ENCODE measurements at places on chromosomes 4 and X.

- DNase-seq: no peak
Measured at GRCh38 chr4:25450491-25450901, 73.4 kb downstream of the ANAPC4 start.

DNA sequence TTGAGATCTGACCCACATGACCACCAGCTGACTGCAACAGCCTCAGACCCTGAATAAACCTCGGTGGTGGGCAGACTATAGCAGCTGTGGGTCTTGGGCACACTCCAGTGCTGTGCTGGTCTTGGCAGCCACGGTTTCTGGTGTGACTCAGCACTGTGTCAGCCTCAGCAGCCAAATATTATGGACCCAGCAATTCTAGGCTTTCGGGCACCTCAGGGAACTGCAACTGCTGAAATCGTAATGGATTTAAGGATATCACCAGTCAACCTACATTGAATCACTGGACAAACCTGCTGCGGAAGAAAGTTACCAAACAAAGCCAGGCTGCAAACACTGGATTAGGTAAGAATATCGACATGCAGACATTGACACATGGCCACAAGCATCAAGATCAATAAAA, 10.5 kb upstream of the UBE2NL start:
- no peak for DNase-seq

GRCh38 chr4:26748811-26749210, 111.8 kb upstream of the STIM2 start:
- no peak for DNase-seq

- no peak for DNase-seq
Measured at GRCh38 chr4:5033281-5033841, 14.1 kb upstream of the CYTL1 start.

GRCh38 chrX:41265615-41266014, 68.3 kb upstream of the DDX3X start:
- DNase-seq: peak; percentile 18

- peak; percentile 91 for DNase-seq
Measured at GRCh38 chrX:154762537-154763296, at the start of gene DKC1. Gene DKC1, plus strand, starts transcription at chrX:154762864. Its CDS starts 102 bp downstream, at chrX:154762966.

GRCh38 chr4:3784454-3785291, 18.5 kb downstream of the ADRA2C start:
- DNase-seq: no peak

- no peak for DNase-seq
Measured at GRCh38 chrX:119489212-119490074, 21.2 kb downstream of the SLC25A5 start.

- no peak for DNase-seq
Measured at GRCh38 chrX:116170511-116170910, at the start of gene AGTR2. Gene AGTR2, plus strand, starts transcription at chrX:116170744. Its CDS starts 1,537 bp downstream, at chrX:116172281.

GRCh38 chr4:55079451-55080173, 45.8 kb downstream of the KDR start:
- DNase-seq: no peak

DNA sequence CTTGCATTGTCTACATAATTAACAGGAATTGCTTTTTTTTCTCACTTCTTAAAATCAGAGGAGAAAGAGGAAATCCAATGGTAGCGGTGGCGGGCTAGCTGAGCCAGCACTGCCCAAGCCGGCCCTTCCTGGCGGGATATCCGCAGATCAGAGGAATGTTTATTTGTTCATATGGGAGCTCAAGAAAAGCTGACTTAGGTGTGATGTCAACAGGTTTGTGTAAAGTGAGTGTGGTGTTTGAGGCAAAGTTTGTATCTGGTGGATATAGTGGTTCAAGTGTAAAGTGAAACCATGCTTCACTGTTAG, 466 bp upstream of the SLC39A8 start:
- no peak for DNase-seq

- DNase-seq: no peak
Measured at GRCh38 chrX:136271300-136271699, 20.1 kb upstream of the MAP7D3 start.

DNA sequence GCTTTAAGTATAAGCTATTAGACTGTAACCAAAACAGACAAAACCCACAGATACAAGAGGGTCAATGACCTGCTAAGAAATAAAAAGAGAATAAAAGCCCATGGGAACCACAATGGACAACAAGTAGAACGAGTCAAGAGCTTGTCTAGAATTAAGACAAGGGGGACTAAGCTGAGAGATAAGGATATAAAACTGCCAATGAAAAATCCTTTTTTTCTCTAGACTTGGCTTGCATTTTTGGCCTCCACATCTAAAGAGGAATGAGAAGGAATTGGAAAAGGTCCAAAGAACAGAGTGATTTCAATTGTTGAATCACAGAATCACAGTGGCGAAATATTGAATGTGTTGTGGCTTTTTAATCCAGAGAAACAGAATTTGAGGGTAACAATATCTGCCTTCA, 135.7 kb downstream of the QDPR start:
- DNase-seq: no peak

DNA sequence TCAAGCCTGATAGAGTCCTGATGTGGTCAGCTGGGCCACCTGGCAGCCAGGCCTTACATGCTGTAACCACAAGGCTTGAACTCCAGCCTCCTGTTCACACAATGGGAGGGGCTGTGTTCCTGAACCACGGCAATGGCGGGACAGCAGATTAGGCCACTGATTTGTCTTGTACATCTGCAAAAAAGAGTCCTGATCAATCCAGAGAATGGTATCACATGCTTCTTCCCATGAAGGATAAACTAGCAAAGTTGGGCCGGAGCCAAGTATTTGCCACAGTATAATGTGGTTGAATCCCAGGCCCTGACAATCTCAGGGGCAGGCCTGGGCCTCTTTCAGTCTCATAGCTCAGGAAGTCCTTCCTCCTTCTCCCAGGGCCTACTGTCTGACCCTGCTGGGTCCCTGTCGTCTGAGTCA, 2182.5 kb upstream of the AGA start:
- DNase-seq: no peak

GRCh38 chr4:41696131-41696530, 52.4 kb downstream of the PHOX2B start:
- no peak for DNase-seq

GRCh38 chr4:180335566-180335965, 1907.6 kb upstream of the TENM3 start:
- no peak for DNase-seq

GRCh38 chr4:173532725-173533511, 2.9 kb upstream of the HAND2 start:
- DNase-seq: no peak

DNA sequence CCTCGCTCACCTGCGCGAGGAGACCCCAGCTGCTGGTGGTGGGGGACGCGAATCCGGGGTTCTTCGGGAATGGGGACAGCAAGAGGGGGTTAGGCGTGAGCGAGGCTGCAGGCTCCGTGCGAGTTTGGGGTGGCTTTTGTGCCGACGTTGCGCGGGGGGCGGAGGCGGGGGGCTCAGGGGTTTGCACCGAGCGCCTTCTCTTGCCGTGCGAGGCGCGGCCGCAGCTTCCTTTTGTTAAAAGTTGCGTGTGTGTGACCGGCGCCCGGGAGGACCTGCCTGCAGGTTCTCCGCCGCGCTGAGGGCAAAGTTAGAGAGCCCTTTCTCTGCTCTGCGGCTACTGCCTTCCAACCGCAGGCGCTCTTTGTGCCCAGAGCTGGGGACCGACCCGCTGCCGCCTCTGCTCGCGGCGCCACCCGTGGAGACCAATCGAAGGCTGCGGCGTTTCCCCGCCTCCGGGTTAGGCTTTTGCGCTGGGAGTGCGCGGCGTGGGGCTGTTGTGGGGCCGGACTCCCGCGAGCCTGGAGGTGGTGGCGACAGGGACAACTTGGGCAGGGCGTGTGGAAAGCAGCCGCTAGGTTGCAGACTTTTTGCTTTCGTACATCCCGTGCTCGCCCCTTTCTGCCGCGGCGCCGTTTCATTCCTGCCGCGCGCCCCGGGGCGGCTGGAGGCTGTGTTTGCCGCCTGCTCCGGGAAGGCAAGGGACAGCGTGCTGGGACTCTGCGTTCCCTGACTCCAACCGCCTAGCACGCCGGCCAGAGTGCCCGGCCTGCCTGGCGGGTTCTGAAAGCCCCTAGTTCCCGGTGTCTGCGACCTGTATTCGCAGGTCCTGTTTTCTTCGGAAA, 716 bp downstream of the KIT start:
- no peak for DNase-seq

GRCh38 chr4:173243321-173243720, 74.7 kb downstream of the GALNT7 start:
- no peak for DNase-seq

- no peak for DNase-seq
Measured at GRCh38 chr4:138666366-138666765, 349.2 kb upstream of the NOCT start.

DNA sequence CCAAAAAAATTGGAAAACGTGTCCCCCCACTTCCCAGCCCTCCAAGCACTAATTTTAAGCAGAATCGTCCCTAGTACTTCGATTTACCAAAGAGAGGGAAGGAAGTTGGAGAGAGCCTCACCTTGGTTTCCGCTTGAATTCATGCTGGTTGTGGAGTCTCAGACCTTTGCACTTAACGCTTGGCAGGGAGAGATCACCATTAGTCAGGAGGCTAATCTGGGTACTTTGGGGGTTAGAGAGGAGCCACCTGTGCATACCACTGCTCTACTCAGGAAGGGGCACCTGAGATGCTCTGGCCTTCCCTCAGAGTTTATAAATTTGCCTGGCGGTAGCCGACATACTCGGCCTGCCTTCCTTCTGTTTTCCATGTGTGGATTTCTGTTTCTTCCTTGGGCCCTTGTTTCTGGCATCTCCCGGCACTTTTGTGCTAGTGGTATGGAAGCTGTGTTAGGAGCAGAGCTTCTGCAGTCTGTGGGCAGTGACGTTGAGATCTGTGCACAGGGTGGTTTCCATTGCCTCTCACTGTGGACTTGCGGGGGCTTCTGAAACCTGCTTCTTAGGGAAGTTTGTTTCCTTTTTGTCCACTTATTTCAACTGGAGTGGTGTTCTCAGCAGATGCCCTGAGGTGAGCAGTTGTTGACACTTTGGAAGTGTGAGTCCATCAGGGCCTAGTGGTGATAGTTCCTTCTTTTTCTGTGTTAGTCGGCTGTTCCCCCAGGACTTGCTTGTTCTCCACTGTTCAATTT, 104.2 kb downstream of the TMEM131L start:
- DNase-seq: no peak

- DNase-seq: no peak
Measured at GRCh38 chr4:143354990-143355389, 18.3 kb downstream of the GAB1 start.

DNA sequence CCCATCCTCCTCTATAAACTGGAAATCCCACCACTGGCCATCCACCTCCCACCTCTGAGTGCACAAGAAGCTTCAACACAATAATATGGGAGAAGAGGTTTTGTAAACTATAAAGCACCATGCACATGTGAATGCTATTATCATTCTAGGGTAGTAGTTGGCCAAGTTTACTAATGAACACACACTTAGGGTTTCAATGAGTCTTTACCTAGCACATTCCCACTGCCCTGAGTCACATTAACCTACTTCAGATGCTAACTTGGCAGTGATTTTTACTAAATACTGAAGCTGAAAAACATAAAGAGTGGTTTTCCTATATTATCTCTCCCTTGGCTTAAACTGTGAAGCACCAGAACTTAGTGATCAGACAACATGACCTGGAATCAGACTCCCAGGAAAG, 93.9 kb downstream of the SH3KBP1 start:
- no peak for DNase-seq

DNA sequence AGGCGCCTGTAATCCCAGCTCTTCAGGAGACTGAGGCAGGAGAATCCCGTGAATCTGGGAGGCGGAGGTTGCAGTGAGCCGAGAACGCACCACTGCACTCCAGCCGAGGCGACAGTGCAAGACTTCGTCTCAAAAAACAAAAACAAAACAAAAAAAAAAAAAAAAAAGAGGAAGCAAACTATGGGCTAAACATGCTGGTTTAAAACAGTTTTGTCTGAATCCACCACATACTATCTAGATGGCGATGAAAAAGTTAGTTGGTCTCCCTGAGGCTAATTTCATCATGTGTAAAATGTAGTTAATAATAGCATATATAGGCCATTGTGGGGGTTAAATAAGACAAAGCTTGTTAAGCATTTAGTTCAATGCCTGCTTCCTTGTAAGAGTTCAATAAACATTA, 451.1 kb downstream of the RPA4 start:
- DNase-seq: no peak
